ENCODE measurements at places on chromosomes 2 and 18. TPM values are rescaled to one million over a fixed set of nuclear protein-coding genes. Genes with fewer than 3 reads are reported as not detected.

GRCh38 chr18:62778976-62779869, 63.9 kb downstream of the PHLPP1 start:
- DNase-seq = no peak
- H3K27me3 ChIP-seq = no peaks in the 10 kb centered on the region
- H3K4me3 ChIP-seq = no peak overlapping the region
- H3K27ac ChIP-seq = no peak overlapping the region

- no peak overlapping the region for H3K27ac ChIP-seq
- H3K4me3 ChIP-seq = no peak overlapping the region
- DNase-seq = no peak
- H3K27me3 ChIP-seq = peaks cover 38% of the 10 kb centered on the region
- H3K36me3 ChIP-seq = no peaks in the 10 kb centered on the region
- no peaks in the 10 kb centered on the region for H3K4me1 ChIP-seq
Observed at GRCh38 chr2:2320486-2321199, 10.4 kb downstream of the MYT1L start.

- no peak overlapping the region for H3K27ac ChIP-seq
- no peaks in the 10 kb centered on the region for H3K36me3 ChIP-seq
- H3K4me3 ChIP-seq = no peak overlapping the region
- H3K27me3 ChIP-seq = 0 out of 2 replicates have a peak, but pooled peaks cover 4% of the 10 kb centered on the region
- DNase-seq = no peak
- H3K4me1 ChIP-seq = no peaks in the 10 kb centered on the region
Observed at GRCh38 chr2:54404270-54404669, 51.9 kb upstream of the SPTBN1 start.

- H3K4me1 ChIP-seq = no peaks in the 10 kb centered on the region
- no peaks in the 10 kb centered on the region for H3K36me3 ChIP-seq
- no peak for DNase-seq
- H3K27ac ChIP-seq = no peak overlapping the region
- no peak overlapping the region for H3K4me3 ChIP-seq
Observed at GRCh38 chr2:150997702-150998440, 263.8 kb downstream of the RBM43 start.

DNA sequence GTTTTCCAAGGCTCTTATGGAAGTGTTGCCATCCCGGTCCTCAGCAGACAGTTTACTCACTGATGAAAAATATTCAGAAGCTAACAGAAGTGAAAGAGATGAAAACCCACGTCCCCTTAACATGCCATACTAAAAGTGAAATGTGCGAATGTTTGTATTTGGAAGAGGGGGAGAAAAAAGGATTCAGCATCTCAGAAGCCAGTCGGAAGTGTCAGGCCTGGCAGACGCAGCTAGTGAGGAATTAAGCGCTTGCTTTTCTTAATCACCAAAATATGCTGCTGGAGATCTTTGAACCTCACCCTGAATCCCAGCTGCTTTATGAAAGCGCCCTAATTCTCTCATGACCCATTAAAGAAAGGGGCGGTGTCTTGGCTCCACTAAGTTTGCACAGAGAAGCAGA, 653.7 kb downstream of the DCDC2C start:
- no peaks in the 10 kb centered on the region for H3K36me3 ChIP-seq
- no peaks in the 10 kb centered on the region for H3K27me3 ChIP-seq
- H3K4me3 ChIP-seq = no peak overlapping the region
- H3K4me1 ChIP-seq = no peaks in the 10 kb centered on the region

DNA sequence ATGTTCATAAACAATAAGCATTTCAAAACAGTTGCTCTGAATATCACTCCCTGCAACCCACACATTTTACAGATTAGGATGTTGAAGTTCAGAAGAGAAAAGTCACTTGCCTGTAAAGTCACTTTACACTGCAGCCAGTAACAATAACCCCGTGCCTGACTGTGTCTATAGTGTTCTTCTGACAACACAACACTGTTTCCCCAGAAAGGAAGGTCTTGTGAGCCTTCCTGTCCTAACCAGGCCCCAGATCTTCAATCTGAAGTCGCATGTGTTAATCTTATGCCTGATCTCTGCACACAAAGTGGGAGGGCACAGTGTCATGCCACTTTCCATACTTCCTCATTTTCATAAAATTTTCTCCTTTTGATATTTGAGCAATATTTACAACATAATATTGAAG, 120.2 kb downstream of the FEZ2 start:
- no peak overlapping the region for H3K4me3 ChIP-seq
- H3K36me3 ChIP-seq = peaks cover 81% of the 10 kb centered on the region
- H3K27ac ChIP-seq = peak overlapping the region; percentile 68
- no peaks in the 10 kb centered on the region for H3K27me3 ChIP-seq
- DNase-seq = no peak

DNA sequence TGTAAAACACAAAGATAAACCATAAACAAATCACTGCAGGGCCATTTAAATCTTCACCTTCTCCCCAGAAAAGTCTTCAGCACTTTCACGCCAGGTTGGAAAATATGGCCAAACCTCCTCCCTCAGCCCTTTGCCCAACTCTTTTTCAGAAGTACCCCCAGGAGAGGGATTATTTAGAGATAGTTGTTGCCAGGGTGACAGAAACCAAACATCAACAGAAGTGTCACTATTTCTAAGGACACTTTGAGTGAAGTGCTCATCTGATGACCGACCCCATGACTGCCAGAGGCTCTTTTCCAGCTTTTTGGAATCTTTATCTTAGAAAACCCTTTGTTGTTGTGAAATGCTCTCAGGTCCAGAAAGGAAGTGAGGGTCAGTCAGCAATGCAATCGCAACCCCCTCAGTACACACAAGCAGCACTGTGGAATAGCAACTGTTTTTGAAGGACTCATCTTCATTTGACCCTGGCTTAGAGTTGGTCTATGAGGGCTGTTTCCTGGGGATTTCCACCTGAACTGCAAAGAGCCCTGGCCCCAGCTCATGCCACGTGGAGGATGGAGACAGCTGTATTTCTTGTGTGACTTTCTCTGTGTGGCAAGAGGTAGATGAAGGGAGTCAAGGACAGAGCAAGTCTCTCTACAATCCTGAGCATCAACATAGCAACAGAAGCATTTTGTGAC, 114.0 kb upstream of the STON1 start:
- no peaks in the 10 kb centered on the region for H3K36me3 ChIP-seq
- no peaks in the 10 kb centered on the region for H3K27me3 ChIP-seq
- no peak for DNase-seq
- H3K27ac ChIP-seq = no peak overlapping the region
- no peak overlapping the region for H3K4me3 ChIP-seq

DNA sequence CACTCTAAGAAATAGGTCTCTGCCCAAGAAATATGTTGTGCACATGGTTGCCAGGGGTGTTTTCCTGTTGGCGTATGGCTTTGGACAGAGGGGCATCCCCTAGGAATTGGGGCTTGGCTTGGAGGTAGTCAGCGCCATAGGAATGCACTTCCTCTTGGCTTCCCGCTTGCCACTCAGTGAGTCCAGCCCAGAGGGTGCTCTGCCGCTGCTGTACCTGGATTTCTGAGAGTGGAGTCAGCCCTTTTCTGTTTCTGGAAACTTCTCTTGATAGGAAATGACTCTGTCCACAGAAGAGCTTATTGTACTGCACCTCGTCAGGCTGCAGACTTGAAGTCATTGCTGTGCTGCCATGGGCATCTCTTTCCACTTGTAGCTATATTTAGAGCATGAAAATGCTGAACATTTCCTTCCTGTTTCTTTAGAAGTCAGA, 116.7 kb upstream of the MGAT5 start:
- H3K4me1 ChIP-seq = peaks cover 28% of the 10 kb centered on the region
- H3K27me3 ChIP-seq = no peaks in the 10 kb centered on the region
- no peaks in the 10 kb centered on the region for H3K36me3 ChIP-seq
- no peak overlapping the region for H3K4me3 ChIP-seq

DNA sequence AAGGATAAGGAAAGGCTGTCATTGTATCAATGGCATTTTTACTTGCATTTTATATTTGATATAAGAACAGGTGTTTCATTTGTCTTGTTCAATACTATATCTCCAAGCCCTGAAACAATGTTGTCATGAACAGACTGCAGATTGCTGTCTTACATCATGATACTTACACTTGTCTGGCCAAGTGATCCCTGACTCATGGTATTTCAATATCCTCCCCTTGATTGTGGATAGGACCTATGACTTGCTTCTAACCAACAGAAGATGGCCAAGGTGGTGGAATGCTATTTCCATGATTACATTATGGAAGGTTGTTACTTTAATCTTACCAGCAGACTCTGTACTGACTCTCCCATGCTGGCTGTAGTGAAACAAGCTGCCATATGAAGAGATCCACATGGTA, 471.1 kb downstream of the CCDC85A start:
- no peaks in the 10 kb centered on the region for H3K36me3 ChIP-seq
- no peak overlapping the region for H3K27ac ChIP-seq
- H3K4me3 ChIP-seq = no peak overlapping the region
- H3K4me1 ChIP-seq = no peaks in the 10 kb centered on the region
- peak; percentile 10 for DNase-seq

DNA sequence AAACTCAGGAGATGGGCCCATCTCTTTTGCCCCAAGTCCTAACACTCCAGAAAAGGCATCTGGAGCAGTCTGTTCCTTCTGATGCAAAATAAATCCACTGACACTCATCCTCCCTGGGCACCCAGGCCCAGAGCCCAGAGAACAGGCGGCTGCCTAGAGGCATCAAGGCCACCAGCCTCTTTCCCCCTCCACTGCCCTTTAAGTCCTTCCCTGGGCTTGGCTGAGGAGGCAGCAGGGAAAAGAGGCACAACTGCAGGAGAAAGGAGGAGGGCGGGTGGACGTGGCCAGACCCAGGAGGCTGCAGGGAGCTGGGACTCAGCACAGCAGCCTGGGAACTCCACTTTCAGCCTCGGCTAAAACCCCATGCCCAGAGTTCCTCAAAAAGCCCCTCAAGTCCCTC, 99.7 kb upstream of the ID2 start:
- H3K27ac ChIP-seq = no peak overlapping the region
- H3K27me3 ChIP-seq = no peaks in the 10 kb centered on the region
- no peak overlapping the region for H3K4me3 ChIP-seq

GRCh38 chr18:72826736-72827135, 41.1 kb downstream of the NETO1 start:
- no peaks in the 10 kb centered on the region for H3K36me3 ChIP-seq
- no peak overlapping the region for H3K4me3 ChIP-seq
- no peaks in the 10 kb centered on the region for H3K27me3 ChIP-seq
- H3K4me1 ChIP-seq = no peaks in the 10 kb centered on the region
- DNase-seq = no peak
- H3K27ac ChIP-seq = no peak overlapping the region

C2orf66 gene
- total RNA-seq = 0.51 TPM

FABP1 gene
- not detected for total RNA-seq

IL1R1 gene
- total RNA-seq = 0.69 TPM

SFXN5 gene
- 30.7 TPM for total RNA-seq
